Substantia nigra (tissue), 51 donors: ENCODE measurements at places on chromosomes 7 and 10.

- DNase-seq: no peak
These were observed 88.0 kb upstream of the CTTNBP2 start for GRCh38 chr7:117961235-117961634.

DNA sequence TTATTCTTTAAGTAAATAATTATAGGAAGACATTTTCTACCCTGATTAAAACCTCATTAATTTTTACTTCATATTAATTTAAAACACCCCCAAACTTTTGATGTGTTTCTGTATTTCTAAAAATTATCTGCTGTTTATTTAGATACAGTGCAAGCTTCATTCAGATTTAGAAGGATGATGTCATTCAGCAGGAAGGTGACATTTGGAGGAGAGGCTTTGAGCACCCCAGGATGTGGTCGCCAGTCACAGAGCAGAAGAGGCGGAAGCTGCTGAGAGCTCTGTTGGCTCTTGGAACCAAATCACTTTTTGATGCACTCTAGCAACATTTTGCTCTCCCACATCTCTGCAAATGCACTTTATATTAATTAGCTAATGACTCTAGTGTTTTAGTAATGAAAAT is 233.9 kb upstream of the CACNA2D1 start:
- no peak for DNase-seq

GRCh38 chr10:22723343-22723779 is 9.0 kb upstream of the PIP4K2A start:
- DNase-seq: no peak

DNA sequence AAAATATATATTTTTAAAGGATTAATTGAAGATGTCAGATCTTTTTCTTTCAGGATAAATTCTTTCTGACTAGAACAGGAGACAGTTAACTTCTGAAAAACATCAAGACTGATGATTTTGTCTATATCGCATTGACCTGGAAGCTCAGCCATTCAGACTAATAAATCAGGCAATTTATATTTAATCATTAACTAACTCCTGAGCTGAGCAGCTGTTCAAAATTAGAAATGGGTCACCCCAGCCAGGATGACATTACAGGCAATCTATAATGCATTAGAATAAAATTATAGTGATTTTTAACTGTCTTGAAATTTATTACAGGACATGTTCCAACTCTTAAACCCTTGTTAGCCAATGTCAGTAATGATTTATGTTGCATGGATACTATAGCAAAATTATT is 139.9 kb downstream of the CDCA7L start:
- no peak for DNase-seq

- DNase-seq: no peak
These were observed 530.6 kb upstream of the MGMT start for GRCh38 chr10:128936392-128936791.

GRCh38 chr10:100901051-100901450 is 11.7 kb upstream of the SLF2 start:
- no peak for DNase-seq

- no peak for DNase-seq
These were observed 69.0 kb downstream of the DENND2A start for GRCh38 chr7:140571538-140572122.

DNA sequence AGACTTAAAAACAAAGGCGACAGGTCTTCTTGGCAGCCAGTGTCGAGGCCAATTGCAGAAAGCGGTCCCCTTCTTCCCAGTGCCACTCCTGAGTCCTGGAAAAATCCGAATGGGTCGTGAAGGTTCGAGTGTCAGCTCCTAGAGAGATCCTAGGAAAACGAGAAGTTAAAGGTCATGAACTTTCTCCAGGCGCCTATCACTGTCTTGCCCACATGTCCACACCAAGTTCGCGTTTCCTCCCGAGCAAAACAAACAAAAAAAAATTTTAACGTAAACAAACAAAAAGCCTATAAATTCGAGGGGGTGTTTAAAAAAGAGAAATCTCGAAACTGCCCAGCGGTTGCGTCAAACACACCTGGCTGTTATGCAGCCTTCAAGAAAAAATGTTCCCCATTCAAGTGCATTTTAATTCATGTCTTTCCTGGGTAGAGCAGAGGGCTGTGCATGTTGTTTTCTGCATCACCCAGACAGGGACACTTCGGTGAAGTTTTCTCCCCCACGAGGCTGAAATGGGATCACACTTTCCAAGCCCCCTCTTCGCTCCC is 1.5 kb downstream of the ARHGAP21 start:
- no peak for DNase-seq

DNA sequence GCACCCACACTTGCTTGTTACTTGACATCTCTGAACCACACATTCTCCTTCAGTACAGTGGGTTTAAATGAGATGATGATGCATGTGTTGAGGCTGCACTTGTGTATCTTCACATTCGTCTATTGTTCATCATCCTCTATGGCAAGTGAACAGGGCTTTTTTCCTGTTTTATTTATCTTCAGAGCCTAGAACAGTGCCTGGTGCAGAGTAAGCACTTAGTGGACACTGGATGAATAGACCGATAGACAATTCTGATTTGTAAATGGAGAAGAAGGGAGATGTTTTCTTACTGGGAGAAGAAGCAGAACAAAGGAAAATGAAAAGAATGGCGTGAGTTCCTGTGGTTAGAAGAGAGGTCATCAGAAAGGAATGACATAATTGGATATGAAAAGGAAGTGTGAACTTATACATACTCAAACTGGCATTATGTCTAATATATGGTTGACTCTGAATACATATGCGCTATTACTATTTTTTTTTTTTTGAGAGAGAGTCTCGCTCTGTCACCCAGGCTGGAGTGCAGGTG is 99.7 kb downstream of the AVL9 start:
- no peak for DNase-seq

DNA sequence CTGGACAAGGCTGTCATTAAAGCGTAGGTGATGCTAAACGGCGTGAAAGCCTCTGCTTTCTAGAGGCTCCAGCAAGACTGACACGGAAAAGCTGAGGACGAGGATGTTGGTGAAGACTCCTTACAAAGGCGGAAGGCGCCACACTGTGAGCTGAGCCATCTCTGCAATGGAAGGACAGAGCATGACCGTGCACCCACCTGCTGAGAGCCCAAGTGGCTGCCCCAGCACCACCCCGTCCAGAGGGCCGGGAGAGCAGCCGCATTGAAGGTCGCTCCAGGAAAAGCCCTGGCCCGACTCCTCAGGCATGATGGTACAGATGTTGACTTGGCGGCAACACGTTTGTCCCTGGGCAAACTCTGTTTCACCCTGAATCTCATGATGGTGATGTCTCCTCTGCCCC is 492.7 kb downstream of the DNAJB6 start:
- DNase-seq: no peak
